ENCODE measurements at places on chromosomes 1 and 21. TPM values are rescaled to one million over a fixed set of nuclear protein-coding genes. Genes with fewer than 3 reads are reported as not detected.

DNA sequence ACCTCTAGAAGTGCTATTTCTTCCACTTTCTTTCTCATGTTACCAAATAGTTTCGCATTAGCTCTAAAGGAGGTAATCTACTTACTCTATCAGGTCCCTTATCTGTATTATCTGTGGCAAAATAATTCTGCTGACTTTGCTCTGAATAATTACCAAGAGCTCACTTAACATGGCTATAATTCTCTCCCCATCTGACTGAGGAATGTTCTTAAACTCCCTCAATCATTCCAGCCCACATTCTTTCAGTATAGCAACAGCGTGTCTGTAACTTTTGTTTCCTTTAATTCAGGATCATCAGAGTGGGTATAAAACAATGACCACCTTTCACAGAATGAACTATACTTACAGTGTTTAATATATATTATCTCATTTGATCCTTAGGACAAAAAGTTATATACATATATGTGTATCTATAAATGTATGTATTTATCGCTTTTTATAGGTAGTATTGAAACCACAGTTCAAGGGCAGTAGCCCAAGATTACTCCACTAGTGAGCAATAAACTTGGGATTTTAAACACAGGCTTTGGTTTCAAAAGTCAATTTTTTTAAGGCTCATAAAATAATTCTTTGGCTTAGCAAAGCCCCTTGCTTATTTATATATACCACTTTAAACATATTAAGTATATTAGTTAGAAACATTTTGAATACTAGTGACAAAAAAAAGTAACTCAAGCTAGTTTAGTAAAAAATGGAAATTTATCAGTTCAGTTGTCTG lies 36.1 kb upstream of the ST6GALNAC3 start:
- no peak for DNase-seq

DNA sequence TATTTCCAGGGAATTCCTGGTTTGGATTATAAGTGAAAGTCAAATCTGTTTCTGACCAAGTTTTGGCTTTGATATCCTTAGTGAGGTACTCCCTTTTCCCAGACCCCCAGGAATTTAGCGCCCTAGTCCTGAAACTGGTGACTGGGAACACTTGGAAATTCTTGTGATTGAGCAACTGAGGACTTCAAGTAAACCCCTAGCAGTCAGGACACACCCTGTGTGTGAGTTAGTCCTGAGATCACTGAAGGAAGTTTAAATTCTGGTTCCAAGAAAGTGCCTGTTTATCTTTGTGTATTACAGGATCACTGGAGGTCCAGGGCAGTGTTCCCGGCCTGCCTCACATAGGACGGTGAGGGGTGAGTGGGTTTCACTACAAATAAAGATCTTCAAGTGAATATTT lies 95.1 kb upstream of the F3 start:
- no peak for DNase-seq

NR0B2 gene
- total RNA-seq: 10.4 TPM

GRCh38 chr21:42784276-42784675 lies 95.1 kb downstream of the WDR4 start:
- DNase-seq: no peak

LGR6 gene
- total RNA-seq: 0.06 TPM

- DNase-seq: no peak
Observed at GRCh38 chr21:33774551-33774950, 132.2 kb downstream of the ITSN1 start.

ZMYND12 gene
- 2.3 TPM for total RNA-seq

DNA sequence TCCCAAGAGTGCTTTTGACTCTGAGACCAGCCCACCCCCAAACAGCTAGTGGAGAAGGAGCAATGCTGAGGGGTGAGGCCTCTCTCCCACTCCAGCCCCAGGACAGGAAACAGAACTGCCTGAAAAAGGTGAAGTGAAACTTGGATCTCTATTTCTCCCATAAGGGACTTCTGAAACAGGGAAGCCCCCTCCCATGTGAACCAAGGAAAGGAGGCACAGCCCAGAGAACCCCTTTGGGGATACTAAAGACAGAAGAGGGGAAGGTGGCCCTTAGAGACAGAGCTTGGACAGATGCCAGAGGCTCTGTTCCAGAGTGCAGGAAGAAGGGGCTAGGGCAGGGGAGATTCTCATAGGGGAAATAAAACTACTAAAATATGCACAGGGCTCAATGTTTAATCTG lies 2.9 kb downstream of the TNFAIP8L2 start:
- DNase-seq: no peak

DNA sequence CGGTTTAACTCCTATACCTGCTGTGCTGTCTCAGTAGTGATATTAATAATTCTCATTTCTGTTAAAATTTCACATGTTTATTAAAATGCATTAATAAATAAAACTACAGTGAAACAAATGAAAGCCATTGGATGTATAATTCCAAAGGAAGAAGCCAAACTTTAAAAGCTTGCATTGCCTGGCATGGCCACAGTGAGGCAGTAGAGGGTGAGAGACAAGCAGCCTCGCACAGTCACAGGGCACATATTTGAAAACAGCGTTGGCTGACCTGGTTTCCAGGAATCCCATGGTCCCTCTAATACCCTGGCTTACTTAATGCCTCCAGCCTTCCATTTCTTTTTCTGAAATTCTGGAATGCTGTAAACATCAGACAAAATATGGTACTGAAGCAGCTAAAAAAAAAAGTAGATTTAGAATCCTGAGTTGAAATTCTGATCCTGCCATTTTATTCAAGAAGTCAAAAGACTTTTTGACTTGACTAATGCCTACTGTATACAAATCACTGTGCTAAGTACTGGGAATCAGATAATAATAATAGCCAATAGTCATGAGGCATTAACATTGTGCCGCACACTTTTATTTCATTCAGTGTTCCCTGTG lies 6.7 kb upstream of the RNASEL start:
- DNase-seq: peak; percentile 79

DNA sequence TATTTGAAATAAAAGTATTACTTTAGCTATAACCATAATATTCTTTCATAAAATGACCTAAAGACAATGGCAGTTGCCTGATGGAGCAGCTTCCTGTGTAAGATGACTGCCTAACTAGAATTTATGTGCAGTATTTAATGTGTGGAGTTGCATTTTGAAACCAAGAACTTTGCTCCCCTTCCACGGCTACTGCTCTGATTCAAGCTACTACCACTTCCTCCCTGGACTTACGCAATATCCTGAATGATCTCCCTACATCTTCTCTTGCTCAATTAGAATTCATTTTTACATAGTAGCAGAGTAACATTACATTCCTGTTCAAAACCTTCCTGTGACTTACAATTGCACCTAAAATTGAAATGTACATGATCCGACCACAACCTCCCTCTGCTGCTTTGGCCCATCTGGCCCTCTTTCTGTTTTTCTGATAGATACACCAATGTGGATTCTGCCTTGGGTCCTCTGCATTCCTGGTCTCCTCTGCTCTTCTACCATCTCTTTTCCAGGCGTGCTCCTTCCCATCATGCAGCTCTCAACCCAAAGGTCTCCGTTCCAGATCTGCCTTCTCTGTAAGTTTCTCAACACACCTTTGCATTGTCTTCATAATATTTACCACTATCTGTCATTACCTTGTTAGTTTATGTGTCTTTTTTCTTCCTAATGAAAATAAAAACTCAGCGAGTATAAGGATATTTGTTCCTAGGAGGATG lies 47.4 kb upstream of the USP25 start:
- DNase-seq: no peak

- DNase-seq: peak; percentile 81
Observed at GRCh38 chr1:109482791-109483671, 674 bp upstream of the ATXN7L2 start.

OR2T33 gene
- not detected for total RNA-seq

LRRC71 gene
- not detected for total RNA-seq

ATP5PB gene
- 94.1 TPM for total RNA-seq

SLC16A1 gene
- total RNA-seq: 1.0 TPM

UBE4B gene
- 27.5 TPM for total RNA-seq

- DNase-seq: no peak
Observed at GRCh38 chr1:67190942-67191341, 24.7 kb downstream of the IL23R start.

DNA sequence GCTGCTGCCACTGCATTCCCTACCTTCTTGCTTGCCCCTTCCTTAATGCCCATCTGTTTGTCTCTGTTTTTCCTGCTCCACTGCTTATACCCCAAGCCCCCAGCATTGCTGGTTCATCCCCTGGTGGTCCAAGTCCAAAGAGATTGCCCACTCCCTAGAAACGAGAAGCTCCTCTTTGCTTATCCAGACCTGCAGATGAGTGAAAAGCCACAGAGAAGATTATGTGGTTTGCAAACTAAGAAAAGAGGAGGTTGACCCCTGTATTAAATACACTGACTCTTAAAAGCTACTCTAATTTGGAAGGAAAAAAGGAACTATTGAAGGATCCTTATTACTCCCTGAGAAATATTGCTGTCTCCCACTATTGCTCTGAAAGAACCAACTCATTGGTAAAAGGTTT lies 146.8 kb upstream of the RAB4A start:
- no peak for DNase-seq

DNA sequence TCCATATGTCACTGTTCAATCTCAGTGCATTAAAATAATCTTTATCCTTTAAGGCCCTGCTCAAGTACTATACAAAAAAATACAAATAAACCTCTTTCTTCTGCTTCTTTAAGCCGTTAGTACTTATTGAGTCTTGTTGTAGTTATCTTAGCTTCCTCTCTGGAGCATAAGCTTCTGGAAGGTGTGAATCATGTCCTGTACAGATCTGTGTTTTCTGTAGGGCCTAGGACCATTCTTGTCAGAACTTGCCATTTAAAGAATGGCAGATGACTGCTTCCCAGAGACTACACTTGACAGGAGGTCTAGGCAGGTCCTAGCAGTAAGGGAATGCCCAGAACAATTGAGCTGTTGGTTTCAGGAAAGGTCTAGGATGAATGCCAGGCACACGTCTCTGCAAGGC lies 12.9 kb downstream of the NEK7 start:
- no peak for DNase-seq

- no peak for DNase-seq
Observed at GRCh38 chr1:176998183-176998795, 166.2 kb downstream of the ASTN1 start.

TMED5 gene
- 17.5 TPM for total RNA-seq

- DNase-seq: no peak
Observed at GRCh38 chr1:13623021-13623637, 39.5 kb downstream of the PDPN start.

GRCh38 chr1:28668191-28668955 lies at the start of gene GMEB1:
GMEB1 (plus strand) TSS chr1:28668784; CDS start chr1:28683613, 14,829 bp downstream.
- DNase-seq: peak; percentile 89

VWA5B1 gene
- total RNA-seq: 0.19 TPM

GRCh38 chr1:93604411-93604810 lies 77.2 kb downstream of the BCAR3 start:
- DNase-seq: no peak

GRCh38 chr21:34617753-34618339 lies 2.9 kb upstream of the RCAN1 start:
- DNase-seq: no peak

LAMB3 gene
- total RNA-seq: 2.9 TPM

FRRS1 gene
- 2.7 TPM for total RNA-seq

GRCh38 chr1:208174731-208175507 lies 69.3 kb downstream of the PLXNA2 start:
- no peak for DNase-seq

DNA sequence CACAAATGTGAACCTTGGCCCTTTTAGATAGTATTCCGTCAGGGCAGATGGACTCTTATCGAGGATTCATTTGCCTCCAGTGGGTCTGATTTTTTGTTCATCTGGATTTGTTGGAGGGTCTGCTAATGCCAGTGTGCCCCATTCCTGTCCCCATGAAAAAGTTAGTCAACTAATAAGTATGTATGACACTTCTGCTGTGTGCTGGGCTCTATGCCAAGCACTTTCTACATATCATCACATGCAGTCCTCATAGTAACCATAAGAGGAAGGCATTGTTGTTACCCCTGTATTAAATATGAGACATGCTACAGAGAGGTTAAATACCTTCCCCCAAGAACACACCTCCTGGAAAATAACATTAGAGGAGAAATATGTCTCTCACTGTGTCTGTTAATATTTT lies 46.6 kb upstream of the MAB21L3 start:
- DNase-seq: no peak

- no peak for DNase-seq
Observed at GRCh38 chr1:233828480-233828879, 76.0 kb upstream of the SLC35F3 start.

S100A7A gene
- not detected for total RNA-seq

DNA sequence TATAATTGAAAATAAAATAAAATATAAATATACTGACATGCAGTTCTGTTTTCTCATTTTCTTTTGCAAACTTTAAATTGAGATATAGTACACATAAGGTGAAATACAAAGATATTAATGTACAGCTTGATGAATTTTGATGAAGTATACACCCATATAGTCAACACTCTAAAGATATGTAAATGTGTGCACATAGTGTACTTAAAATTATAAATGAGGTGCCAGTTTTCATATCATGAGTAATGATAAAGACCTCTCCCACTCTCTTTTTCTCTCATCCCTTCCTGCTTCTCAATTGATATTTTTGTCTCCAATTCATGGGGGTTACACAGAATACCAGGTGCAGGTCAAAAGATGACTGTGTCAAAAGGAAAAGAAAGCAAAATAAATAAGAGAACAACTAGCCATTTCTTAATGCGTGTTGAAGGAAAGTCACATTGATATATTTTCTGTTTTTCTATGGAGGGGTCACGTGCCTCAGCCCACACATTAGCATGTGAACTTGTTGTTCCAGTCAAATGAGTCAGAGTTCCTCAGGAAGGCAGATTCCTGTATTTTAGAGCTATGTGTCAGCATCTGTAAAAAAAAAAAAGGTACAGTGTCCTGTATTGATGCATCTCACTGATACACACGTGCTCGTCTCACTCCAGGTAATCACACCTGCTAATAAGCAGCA lies 64.3 kb upstream of the HOOK1 start:
- DNase-seq: no peak

MCOLN2 gene
- total RNA-seq: 1.2 TPM

DNA sequence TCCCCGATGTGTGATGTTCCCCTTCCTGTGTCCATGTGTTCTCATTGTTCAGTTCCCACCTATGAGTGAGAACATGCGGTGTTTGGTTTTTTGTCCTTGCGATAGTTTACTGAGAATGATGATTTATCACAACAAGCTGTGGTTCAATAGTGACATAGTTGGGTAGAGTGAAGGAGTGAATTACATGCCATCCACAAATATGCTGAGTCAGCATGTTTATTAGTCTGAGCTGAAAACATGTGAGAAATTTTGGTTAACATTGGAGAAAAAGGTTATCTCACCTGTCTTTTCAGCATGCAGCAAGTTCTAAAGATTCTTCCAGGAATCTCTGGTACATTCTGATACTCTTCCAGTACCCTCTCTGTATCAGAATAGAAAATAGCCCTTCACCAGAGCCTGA lies 19.0 kb downstream of the OR2L3 start:
- DNase-seq: no peak

- no peak for DNase-seq
Observed at GRCh38 chr21:38350684-38351083, 93.9 kb downstream of the KCNJ15 start.

DNA sequence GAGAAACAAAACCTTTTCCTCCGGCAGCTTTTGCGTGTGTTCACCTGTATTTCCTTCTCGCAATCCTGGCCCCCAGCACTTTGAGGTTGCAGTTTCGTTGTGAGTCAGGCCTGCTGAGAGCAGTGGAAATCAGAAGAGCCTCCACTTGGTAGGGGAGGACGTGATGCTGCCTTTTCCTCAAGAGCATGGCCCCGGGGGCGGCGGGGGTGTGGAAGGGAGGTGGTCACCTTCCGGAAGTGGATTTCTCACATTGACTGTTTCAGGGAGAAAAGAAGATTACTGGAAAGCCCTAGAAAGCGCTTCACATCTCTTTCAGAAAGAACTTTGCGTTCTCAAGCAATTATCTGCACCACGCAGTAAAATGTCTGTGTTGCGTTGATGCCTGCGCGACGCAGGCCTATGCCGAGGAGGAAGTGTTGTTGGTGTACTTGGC lies 12.2 kb upstream of the IL10 start:
- DNase-seq: no peak

DENND2D gene
- total RNA-seq: 8.0 TPM

GRCh38 chr1:111988377-111988742 lies 1.1 kb downstream of the KCND3 start:
- DNase-seq: no peak

Measured in pancreas (tissue), 10 donors.